ENCODE measurements at places on chromosomes 3 and 15.

DNA sequence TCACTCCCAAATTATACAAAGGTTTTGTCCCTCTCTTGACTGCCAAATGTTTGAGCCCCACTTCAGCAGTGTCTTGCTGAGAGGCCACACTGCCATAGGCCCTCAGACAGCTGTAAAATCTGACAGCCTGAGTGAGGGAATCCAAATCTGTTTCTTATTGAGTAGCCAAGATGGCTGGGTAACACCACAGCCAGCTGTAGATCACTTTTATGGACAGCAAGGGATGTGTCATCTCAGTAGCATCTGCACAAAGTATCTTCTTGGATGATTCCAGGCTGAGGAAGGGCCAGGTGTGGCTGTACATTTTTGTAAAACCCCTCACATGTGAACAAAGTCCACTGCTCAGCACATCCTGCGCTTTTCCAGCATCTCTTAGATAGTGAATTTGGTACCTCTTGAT is 237.0 kb upstream of the LRTM1 start:
- DNase-seq: no peak

- no peak for DNase-seq
Measured at GRCh38 chr15:85492406-85492805, 112.0 kb downstream of the AKAP13 start.

DNA sequence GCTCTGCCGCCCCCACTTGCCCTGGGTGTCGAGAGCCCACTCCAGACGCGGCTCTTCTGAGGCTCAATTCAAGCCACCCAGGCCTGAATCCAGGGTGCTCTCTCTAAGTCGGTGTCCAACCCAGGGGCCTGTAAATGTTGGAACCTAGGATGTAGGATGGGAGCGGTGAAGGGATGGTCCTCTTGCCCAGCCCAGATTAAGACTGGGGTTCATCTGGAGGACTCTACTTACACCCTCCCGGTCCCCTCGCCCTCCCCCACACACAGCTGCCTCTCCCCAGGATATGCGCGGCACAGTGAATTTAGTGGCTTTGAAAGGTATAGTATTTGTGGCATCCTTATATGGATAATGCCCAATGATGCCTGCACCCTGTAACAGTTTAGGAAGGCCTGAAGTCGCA is 822 bp upstream of the FBN1 start:
- DNase-seq: no peak

GRCh38 chr3:146843476-146843875 is 238.3 kb upstream of the PLSCR5 start:
- no peak for DNase-seq

DNA sequence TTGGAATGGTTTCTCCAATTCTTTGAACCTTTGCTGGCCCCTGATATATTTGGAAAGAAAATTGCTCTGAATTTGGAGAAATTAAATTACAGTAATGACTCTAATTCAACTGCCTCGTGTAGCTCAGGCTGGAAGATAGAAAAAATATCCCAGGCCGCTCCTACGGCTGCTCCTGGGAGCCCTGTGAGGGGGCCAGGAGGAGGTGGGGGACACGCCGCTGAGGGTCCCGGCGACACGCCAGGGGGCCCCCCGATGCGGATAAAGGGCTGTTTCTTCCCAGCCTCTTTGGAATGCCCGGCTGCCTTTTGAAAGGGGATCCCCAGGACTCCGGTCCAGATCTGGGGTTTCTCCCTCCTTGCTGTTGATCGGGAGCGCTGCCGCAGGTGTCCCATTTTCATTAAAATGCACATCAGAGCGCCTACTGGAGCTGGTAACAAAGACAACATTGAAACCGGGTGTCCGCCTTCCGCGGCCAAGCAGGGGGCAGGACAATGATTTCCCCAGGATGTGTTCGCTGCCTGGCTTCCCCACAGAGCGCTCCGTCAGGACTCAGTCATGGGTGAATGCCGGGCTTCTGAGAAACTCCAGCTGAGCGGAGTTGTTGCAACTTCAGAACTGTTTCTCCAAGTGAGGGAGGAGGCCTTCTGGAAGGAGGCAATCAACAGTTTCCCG is 200.1 kb upstream of the KBTBD8 start:
- no peak for DNase-seq

GRCh38 chr3:101984356-101984755 is 135.0 kb downstream of the NFKBIZ start:
- no peak for DNase-seq

DNA sequence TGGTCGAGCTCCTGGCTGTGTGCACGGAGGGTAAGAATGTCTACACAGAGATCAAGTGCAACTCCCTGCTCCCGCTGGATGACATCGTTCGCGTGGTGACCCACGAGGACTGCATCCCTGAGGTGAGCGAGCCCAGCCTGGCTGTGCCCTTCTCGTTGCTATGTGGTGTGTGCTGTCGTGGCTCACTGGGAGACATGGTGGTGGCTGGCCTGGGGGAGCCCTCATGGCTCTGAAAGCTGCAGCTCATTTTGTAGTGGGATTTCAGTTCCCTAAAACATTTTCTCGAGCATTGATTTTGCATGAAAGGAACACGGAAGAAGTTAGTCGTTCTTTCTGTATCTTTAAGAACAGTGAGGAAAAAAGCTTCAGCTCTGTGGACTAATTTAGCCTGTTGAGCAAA is 200.5 kb downstream of the ITPR1 start:
- no peak for DNase-seq

DNA sequence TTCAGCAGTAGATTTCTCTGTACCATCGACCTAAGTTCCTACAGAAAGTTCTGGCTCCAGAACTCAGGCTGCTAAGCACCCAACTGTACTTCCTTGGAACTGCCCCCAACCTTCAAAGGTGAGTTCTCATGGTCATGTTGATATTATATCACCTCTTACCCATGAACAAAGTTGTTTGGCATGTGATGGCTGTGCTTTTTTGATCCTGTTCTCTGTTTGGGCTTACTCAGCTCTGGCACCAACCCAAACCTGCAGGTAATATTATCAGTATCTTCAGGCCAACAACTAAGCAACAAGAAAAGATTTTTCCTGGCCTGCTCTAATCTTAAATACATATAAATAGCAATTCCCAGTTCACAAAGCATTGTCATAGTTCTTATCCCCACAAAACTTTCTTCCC is 318.7 kb upstream of the LMCD1 start:
- no peak for DNase-seq

DNA sequence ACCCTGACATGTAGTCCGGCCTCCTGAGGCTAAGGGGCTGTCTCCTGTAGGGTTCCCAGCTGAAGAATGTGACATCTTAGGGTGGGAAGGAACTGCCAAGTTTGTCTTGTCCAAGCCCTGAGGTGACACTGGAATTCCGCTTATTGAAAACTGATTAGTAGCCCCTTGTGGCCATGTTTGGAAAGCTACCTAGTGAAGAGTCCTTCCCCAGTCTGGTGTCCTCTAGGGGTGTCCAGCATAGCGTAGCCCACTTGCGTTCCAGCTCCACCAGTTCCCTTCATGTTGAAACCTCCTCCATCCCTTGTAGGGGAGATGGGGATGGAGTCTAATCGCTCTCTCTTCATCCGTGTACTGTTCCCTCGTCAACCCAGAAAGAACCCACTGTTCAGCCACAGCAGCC is 79.5 kb downstream of the CHDH start:
- DNase-seq: no peak

DNA sequence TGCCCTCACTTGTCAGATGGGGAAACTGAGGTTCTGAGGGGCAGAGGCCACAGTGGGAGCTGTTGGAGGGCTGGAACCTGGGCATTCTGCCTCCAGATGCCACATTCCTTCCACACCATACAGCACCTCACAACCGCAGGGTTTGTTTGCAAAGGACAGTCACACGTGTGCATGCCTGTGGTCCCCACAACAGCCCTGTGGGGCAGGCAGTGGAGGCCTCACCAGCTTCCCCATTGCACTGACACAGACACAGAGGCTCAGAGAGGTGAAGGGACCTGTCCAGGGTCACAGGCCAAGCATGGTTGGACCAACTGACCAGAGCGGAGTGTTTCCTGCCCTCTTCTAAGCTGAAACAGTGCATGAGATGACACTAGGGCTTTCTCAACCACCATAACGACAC is 75.2 kb upstream of the SEC13 start:
- DNase-seq: no peak

DNA sequence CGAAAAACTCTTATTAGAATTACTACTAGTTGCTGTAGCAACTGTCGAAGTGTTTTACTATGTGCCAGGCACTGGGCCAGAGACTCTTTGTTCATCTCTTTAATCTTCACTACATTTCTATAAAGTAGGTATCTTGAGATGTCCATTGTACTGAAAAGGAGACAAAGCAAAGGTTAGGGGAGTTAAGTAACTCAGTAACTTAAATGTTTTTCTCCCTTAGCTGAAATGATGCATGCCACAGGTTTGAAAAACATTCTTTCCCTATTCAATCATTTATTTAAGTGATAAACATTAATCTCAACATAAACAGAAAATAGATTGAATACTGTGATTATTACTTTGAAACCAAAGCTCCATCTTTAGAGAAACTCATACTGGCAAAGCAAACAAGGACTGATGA is 776.2 kb downstream of the FHIT start:
- no peak for DNase-seq

- no peak for DNase-seq
Measured at GRCh38 chr3:144039661-144040060, 68.0 kb downstream of the DIPK2A start.

Data from NCI-H187 (cell line).